ENCODE measurements at places on chromosomes 6 and 20.

DNA sequence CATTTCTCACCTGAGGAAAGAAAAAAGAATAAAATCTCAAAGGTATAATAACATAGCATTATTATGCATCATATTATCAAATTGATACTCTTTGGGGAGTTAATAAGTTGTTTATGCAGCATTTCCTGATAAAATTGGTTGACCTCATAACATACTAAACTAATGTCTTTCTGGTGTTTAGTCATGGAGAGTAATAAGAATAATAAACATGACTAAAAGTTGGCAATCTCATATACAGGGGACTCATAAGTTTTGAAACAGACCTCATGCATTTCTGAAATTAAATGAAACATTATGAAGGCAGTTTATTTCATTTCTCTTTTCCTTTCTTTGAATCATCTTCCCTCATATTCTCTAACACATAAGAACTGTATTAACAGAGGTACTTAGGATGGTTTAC is 60.5 kb upstream of the PRDM1 start:
- no peak for DNase-seq

- no peak for DNase-seq
Measured at GRCh38 chr20:13492001-13492481, 146.7 kb downstream of the TASP1 start.

DNA sequence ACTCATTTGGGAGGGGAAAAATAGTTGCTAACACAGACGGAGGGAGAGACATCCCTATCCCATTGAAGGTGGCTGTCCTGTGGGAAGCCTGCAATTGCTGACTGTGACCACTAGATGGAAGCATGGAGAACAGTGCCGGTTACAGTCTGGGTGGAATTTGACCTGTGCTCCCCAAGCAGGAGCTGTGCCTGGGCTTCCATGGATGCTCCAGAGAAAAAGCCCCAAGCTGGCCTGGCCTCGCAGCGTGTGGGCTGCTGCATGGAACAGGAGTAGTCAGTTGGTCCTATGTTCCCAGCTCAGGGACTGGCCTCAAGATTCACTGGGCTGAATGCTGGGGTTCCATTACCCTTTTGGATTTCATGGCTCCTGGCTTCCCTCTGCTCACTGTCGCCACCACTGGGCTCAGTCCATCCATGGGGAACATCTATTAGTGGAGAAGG is 116.3 kb upstream of the CHD6 start:
- DNase-seq, result peak; percentile 30

- no peak for DNase-seq
Measured at GRCh38 chr6:118872726-118873125, 21.2 kb upstream of the ASF1A start.

GRCh38 chr20:31857861-31858759 is 12.2 kb downstream of the DUSP15 start:
- DNase-seq, result no peak

DNA sequence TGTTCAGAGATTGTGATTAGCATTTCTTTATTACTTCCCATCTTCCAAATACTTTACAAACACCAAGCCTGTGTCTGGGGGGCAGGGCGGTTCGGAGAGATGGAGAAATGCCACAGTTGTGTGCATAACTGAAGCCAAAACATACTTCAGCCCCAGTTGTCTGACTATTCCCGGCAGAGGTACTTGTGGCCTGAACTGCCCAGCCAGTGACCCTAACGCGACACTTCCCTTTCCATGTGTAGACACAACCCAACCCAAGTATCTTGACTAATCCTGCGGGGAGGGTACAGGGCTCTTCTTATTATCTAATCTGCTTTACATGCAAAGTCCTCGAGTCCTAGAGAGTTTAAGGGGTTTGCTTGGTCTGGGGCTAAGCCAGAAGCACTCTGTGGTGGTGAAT is 46.2 kb downstream of the ISM1 start:
- DNase-seq, result no peak

DNA sequence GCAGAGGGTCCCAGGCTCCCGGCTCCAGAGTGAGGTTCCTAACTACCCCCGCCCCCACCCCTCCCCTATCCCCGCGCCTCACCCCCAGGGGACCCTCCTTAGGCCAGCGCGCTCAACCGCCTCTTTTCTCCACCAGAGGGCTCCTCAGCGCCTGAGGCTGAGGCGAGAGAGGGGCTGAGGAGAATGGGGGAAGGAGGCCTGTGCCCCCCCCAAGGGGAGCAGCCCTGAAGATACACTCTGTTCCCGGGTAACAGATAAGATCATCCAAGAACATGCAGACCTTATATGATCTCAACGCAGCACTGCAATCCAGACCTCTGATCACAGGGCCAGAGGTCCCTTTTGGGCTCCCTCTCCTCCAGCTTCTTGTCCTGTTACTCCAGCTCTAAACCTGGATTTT is 43.3 kb upstream of the MRPS10 start:
- DNase-seq, result no peak

DNA sequence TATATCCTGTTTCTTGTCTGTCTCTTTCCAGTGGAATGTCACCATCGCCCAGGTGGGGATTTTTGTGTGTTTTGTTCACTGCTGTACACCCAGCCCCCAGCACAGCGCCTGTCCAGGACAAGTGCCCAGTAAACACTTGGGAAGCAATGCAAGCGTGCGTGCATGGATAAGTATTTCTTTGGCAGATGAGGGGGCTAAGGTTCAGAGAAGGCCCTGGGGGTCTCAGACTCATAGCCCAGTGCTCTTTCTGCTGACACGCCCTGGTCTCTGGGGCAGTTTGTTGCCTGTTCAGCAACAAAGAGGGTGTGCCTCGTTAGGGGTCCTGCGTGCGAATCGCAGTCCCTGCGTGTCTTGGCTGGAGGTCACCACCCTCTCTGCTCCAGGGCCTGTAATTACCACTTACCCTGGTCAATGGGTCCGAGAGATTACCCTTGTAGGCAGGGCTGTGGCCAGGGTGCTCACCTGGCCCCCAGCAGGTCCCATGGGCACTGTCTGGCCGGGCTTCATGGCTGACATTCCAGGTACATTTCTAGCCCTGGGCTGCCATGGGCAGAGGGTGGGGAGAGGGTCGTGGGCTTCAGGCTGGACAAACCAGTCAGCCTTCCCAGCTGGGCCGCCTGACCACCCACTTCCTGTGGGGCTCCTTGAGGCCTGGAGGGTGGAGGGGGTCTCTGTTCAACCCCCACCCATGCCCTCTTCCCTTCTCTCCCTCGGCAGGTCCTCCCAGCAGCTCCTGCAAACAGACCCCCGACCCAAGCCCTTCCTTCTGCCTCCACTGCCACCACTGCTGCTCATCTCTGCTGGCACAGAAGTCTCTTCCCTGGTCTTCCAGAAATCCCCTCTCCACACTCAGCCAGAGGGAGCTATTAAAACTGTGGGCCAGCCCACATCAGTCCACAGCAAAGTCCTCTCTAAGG is 87.1 kb downstream of the CEBPB start:
- DNase-seq, result no peak

DNA sequence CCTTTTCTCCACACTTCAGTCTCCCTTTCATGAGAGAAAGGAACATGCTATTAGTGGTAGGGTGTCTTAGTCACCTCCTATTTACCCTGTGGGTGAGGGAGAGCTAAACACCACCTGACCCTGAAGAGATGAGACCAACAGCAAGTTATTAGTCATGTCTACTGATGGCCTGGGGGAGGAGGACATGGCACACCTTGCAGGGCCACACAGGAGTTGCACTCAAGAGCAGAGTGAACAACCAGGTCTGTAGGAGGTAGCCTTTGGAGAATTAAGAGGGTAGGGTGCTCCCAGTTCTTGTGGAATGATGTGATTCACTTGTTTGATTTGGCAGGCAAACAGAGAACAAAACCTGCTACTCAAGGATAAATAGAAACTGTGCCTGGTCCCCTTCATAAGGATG is 82.7 kb upstream of the FABP7 start:
- no peak for DNase-seq

GRCh38 chr20:13960525-13960924 is 29.9 kb downstream of the SEL1L2 start:
- DNase-seq, result no peak

- DNase-seq, result no peak
Measured at GRCh38 chr6:47230579-47230978, 79.1 kb downstream of the TNFRSF21 start.

DNA sequence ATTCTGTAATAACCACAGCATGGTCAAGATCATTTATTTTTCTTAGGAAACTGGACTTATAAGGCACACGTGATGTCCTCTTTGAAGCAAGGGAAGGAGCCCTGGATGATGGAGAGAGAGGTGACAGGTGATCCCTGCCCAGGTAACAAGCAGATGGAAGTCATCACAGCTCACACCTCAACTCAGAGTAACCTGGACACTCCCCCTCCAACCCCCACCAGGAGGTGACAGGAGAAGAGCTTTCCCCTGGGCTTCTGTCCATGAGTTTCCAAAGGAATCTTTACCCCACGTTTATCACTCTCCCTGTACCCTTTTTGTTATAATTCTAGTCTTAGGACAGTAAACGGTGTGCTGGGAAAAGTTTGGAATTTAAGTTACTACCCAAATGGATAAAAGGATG is 28.4 kb downstream of the ZNF334 start:
- DNase-seq, result no peak

- DNase-seq, result peak; percentile 50
Measured at GRCh38 chr6:49342410-49342809, 120.6 kb downstream of the MMUT start.

DNA sequence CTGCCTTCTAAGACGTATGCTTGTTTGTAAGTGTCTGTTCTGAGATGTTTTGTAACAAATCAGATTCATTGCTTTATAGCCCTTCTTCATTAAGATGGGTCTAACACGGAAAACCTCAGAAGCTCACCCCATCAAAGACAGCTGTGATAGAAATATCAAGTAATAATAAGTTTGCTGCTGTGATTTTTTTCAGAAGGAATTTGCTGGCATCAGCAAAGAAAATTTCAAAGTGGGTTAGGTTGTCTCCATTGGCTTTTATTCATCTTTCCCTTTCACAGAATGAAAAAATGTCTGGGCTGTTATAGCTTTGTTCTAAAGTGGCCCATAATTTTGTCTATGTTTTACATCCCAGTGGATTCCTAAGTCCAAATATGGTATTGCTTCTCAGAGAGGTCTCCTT is 81.4 kb downstream of the SLX4IP start:
- no peak for DNase-seq

GRCh38 chr20:3239867-3240775 is 1.1 kb upstream of the SLC4A11 start:
- no peak for DNase-seq

DNA sequence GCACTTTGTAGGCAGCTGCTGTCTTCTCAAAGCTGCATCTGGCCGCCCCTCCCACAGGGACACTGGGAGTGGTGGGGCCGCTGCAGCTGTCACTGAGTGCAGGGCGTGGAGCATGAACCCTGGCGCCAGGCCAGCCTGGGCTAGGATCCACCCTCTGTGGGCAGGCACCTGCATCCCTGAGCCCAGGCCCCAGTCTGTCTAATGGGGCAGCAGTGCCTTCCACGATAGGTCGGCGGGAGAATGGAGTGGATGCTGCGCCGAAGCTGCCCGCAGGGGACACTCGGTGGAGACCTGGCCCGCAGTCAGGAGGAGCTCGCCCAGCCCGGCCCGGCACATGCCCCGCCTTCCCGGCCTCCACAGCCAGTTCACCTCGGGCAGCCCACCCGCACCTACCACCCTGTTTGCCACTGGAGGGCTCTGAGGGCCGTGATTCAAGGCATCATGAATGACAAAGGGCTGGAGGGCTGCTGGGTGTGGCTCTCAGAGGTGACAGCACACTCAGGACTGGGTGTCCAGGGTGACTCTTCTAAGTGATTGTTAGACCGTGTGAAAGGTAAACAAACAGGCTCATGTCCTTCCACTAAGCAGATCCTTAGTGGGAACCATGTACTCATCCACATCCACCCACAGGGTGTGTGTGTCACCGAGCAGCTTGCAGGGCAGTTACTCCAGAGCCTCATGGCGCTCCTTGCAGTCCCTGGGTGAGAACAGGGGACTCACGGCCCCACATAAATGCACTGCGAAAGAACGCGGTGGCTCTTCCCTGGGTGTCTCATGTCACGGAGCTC is 133.9 kb downstream of the AGPAT4 start:
- no peak for DNase-seq

DNA sequence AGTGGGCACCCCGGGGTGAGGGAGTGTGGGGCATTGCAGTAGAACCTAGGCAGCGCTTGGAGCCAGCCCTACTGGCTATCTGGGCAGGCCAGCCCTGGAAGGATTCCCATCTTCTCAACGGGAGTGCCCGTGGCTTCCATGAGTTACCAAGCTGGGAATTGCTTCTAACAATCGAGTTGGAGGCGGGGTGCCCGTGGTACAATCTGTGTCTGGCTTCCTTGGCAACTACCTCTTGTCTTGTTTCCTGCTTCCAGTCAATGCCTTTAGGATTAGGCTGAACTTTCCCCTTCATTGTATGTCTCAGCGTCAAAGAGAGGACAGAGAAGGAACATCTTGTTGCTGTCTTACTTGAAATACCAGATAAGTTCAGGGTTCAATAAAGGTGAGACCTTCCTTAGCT is 33.3 kb downstream of the PPP1R14C start:
- DNase-seq, result no peak

GRCh38 chr20:53922901-53923314 is 147.5 kb downstream of the BCAS1 start:
- no peak for DNase-seq

DNA sequence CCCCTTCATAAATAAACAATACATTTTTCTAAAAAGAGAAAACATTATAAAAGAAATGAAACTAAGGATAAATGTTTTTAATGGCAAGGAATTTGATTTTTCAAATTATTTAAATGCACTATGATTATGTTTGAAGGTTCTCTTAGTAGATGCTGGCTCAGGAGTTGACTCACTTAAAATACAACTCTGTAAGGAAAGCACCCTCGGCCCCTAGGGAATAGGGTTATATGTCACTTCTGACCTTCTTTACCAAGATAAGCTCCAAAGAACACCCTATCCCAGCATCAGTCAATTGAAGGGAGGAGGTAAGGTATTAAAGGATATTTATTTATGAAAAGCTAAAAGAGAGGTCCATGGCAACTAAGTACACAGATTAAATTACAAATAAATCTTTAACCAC is 6.8 kb downstream of the SNAP91 start:
- no peak for DNase-seq

DNA sequence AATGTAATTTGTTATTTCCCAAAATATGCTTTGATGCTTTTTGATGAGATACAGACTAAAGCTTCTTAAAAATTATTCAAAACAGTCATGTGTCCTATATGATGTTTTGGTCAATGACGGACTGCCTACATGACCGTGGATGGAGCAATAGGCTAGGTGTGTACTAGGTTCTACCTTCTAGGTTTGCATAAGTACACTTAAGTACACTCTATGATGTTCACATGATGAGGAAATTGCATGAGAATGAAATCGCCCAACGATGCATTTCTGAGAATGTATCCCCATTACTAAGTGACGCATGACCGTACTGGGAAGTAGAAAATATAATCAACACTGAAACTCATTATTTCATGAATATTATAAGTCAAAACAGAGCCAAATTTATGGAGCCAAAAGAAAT is 151.3 kb upstream of the UST start:
- DNase-seq, result no peak

Data from NCI-H774 (cell line).